AG09309 (cell line): ENCODE measurements at places on chromosomes 5 and 9.

GRCh38 chr5:1820926-1821325, 19.7 kb downstream of the NDUFS6 start:
- DNase-seq = no peak

- peak; percentile 60 for DNase-seq
Observed at GRCh38 chr9:128554155-128554862, 1.9 kb downstream of the SPTAN1 start.

GRCh38 chr5:177557041-177557647, 2.8 kb upstream of the FAM193B start:
- DNase-seq = no peak

DNA sequence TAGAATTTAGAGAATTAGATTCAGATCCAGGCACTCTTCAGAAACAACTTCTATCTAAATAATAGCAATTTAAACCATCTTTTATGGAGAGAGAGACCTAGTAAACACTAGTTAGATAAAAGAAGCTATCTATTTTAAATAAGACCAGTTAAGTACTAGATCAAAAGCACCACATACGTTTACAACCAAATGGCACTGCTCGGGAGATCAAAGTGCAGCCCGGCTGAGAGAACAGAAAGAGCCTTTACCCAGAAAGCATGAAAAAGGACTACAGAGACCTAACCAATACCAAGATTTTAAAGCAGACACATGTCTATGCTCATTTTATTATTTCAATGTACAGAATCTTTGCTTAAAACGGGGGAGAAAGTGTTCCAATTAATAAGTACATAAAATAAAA, 30.8 kb downstream of the LIX1 start:
- DNase-seq = no peak

GRCh38 chr9:117549444-117549843, 134.6 kb upstream of the ASTN2 start:
- DNase-seq = no peak

GRCh38 chr9:95415158-95415557, 97.6 kb upstream of the FANCC start:
- no peak for DNase-seq

GRCh38 chr5:108727236-108727650, 20.5 kb upstream of the FER start:
- DNase-seq = no peak
